Posterior cingulate gyrus (tissue), 11 donors: ENCODE measurements at places on chromosomes 5 and 9.
A peak's percentile ranks its signal among the peaks of the same experiment; 100 is the strongest.

- no peak for DNase-seq
These were observed 73.3 kb downstream of the INSYN2B start for GRCh38 chr5:169906745-169907649.

DNA sequence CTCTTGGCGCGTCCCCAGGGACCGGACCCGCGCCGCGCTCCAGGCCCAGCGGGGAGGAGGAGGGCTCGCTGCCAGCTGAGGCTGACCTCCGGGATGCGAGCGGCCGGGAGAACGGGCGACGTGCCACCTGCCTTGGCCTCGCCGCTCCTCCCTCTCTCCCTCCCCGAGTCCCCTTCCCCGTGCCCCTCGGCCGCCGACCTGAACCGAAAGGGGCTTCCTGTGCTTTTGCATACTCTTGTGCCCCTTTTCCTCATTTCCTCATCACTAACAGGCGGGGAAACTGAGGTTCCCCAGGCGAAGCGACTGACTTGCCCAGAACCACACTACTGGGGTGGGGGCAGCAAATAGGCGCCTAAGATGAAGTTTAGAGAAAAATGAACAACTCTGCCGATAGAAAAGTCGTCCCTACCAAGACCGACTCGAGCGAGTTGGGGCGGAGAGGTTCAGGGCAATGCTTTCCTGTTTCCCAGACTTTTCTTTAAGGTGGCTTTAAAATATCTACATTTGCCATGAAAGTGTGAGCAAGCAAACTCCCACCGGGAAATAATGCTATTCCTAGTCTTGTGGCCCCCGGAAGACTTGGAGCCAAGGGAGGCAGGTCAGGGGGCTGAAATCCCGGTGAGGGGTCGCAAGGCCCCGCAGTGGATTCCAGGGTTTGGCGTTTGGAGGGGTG, 580 bp upstream of the DUSP1 start:
- DNase-seq = no peak

- DNase-seq = no peak
These were observed 26.9 kb downstream of the TBC1D2 start for GRCh38 chr9:98228392-98229089.

- no peak for DNase-seq
These were observed 181.2 kb downstream of the MACROH2A1 start for GRCh38 chr5:135217669-135218485.

GRCh38 chr5:132668706-132669454, 4.9 kb upstream of the IL4 start:
- no peak for DNase-seq

GRCh38 chr5:168472329-168472728, 13.9 kb upstream of the RARS1 start:
- no peak for DNase-seq

- peak; percentile 53 for DNase-seq
These were observed 16.0 kb downstream of the TERT start for GRCh38 chr5:1278656-1279442.

- DNase-seq = no peak
These were observed 162.0 kb upstream of the GLRA1 start for GRCh38 chr5:152086668-152087067.

- DNase-seq = no peak
These were observed 87.6 kb upstream of the PLCXD3 start for GRCh38 chr5:41598011-41598410.
